ENCODE measurements at places on chromosomes 7 and 10. TPM values are rescaled to one million over a fixed set of nuclear protein-coding genes. Genes with fewer than 3 reads are reported as not detected.

DNA sequence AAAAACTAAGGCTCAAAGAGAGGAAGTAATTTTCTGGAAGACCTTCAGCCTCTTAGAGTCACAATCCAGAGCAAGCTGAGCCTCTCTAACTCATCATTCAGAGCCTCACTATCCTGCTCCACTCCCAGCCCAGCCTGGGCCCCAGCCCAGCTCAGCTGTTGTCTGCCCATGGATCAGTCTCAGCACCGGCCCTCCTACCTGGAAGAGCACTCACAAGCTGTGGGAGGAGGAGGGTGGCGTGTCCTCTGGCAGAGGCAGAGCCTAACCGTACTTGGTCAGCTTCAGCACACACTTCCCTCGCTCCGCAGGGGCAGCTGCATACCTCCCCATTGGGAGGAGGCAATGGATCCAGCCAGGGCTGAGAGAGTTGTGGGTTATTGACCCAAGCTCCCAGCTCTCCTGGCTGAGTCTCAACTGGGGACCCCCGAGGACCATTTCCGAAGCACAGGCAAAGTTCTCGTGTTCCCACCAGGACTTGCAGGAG, 66.7 kb upstream of the GPR26 start:
- H3K27ac ChIP-seq, result no peak overlapping the region
- H3K27me3 ChIP-seq, result no peaks in the 10 kb centered on the region
- H3K4me3 ChIP-seq, result no peak overlapping the region
- H3K4me1 ChIP-seq, result no peaks in the 10 kb centered on the region
- no peaks in the 10 kb centered on the region for H3K36me3 ChIP-seq

DNA sequence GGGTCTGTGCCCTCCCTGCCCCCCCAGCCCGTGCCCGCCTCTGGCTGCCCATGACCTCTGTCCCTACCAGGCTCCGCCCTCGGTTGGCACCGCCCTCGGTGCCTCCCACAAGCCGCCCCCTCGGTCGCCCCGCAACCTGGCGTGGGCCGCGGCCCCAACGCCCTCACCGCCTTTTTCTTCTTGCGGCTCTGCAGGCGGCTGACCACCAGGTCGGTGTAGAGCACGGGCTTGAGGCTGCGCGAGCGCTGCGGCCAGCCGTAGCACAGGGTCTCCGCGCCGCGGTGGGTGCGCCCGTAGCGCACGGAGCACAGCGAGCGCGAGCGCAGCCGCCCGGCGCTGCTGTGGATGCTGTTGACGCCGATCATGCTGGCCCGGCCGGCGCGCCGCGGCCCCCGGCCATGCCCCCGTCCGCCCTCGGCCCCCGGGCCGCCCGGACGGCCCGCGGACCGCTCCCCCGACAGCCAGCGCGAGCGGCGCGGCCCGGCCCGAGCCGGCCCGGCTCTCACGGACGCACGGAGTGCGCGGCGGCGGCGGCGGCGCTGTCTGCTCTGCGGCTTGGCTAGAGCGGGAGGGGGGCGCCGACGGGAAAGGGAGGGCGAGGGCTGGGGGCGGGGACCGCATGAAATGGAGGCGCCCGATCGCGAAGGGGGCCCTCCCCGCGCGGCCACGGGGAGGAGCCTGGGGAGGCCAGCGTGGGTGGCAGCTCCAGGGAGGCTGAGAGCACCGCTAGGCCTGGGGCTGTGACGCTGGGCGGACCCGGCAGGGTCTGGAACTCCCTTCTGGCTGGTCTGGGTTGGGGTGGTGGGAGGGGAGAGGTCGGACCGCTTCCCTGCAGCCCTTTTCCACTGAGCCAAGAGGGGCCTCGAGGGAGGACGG, 9.6 kb downstream of the PSD start:
- H3K27ac ChIP-seq, result peak overlapping the region; percentile 39
- H3K4me3 ChIP-seq, result no peak overlapping the region
- DNase-seq, result peak; percentile 47
- H3K4me1 ChIP-seq, result peaks cover 33% of the 10 kb centered on the region

- H3K27ac ChIP-seq, result peak overlapping the region; percentile 70
- peaks cover 46% of the 10 kb centered on the region for H3K4me1 ChIP-seq
- H3K36me3 ChIP-seq, result no peaks in the 10 kb centered on the region
- H3K27me3 ChIP-seq, result no peaks in the 10 kb centered on the region
- H3K4me3 ChIP-seq, result peak overlapping the region; percentile 81
Observed at GRCh38 chr10:110355922-110356627, 51.4 kb upstream of the SMNDC1 start.

DNA sequence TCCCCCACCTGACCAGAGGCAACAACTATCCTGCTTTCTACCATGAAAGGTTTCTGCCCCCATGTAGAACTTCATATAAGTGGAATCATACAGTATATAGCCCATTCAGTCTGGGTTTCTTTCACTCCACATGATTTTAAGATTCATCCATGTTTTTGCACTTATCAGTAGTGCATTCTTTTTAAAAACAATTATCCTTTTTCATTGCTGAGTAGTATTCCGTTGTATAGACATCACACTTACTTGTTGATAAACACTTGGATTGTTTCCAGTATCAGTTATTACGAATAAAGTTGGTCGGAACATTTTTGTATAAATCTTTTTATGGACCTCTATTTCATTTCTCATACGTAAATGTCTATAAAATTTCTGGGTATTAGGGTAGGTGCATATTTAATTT, 68.7 kb downstream of the CYCS start:
- H3K27ac ChIP-seq, result no peak overlapping the region
- H3K4me1 ChIP-seq, result no peaks in the 10 kb centered on the region
- no peak for DNase-seq
- H3K36me3 ChIP-seq, result no peaks in the 10 kb centered on the region

DNA sequence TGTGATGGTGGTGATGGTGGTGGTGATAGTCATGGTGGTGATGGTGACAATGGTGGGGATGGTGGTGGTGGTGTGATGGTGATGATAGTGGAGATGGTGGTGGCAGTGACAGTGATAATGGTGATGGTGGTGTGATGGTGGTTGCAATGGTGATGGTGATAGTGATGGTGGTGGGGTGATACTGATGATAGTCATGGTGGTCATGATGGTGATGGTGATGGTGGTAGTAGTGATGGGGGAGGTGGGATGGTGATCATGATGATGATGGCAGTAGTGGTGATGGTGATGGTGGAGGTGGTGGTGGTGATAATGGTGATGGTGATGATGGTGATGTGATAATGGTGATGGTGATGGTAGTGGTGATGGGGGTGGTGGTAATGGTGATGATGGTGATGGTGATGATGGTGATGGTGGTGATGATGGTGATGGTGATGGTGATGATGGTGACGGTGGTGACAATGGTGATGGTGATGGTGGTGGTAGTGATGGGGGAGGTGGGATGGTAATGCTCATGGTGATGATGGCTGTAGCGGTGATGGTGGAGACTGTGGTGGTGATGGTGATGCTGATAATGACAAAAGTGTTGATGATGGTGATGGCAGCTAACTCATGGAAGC, 4.7 kb upstream of the PWWP2B start:
- H3K27me3 ChIP-seq, result no peaks in the 10 kb centered on the region
- H3K4me3 ChIP-seq, result no peak overlapping the region
- H3K36me3 ChIP-seq, result no peaks in the 10 kb centered on the region
- DNase-seq, result no peak
- no peak overlapping the region for H3K27ac ChIP-seq

- H3K4me3 ChIP-seq, result no peak overlapping the region
- H3K27me3 ChIP-seq, result no peaks in the 10 kb centered on the region
- no peaks in the 10 kb centered on the region for H3K36me3 ChIP-seq
- H3K4me1 ChIP-seq, result no peaks in the 10 kb centered on the region
Observed at GRCh38 chr7:90621125-90621746, 25.1 kb downstream of the CDK14 start.

GRCh38 chr7:146129296-146129695, 12.7 kb downstream of the CNTNAP2 start:
- no peak overlapping the region for H3K27ac ChIP-seq
- no peak overlapping the region for H3K4me3 ChIP-seq
- no peaks in the 10 kb centered on the region for H3K27me3 ChIP-seq
- no peaks in the 10 kb centered on the region for H3K4me1 ChIP-seq
- no peaks in the 10 kb centered on the region for H3K36me3 ChIP-seq

DNA sequence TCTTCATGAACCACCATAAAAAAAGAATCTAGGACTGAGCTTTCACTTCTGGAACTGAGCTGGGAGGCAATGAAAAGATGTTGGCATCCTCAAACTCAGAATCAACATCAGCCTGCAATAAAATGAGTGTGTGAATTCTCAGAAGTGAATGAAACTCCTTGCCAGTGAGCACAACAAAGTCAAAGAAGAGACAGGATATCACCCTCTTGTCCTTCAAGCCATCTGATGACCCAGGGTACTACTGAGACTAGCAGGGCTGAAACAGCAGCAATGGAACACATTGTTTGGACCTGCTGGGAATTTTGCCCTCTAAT, 13.0 kb downstream of the SLC25A13 start:
- H3K27ac ChIP-seq, result no peak overlapping the region
- no peaks in the 10 kb centered on the region for H3K27me3 ChIP-seq
- no peak for DNase-seq
- H3K4me1 ChIP-seq, result peaks cover 9% of the 10 kb centered on the region
- no peaks in the 10 kb centered on the region for H3K36me3 ChIP-seq
- no peak overlapping the region for H3K4me3 ChIP-seq

DNA sequence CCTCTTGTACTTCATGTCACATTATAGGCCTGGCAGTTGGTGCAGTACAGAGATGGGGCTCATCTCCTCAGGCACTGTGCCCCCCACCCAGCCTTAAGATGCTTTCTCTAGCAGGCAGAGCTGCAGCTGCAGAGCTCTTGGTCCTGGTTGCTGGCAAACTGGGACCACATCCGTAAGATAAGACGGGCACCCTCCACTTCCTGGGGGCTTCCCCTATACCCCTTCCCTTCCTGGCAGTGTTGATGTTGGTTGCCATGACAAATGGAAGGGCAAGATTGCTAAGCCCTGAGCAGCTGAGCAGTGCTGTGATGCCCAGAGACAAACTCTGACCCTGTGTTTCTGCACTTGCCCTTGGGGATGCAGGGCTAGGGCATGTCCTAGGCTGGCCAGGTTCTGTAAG, 103.4 kb upstream of the ANLN start:
- H3K27ac ChIP-seq, result peak overlapping the region; percentile 77
- no peaks in the 10 kb centered on the region for H3K36me3 ChIP-seq
- peak; percentile 80 for DNase-seq

DNA sequence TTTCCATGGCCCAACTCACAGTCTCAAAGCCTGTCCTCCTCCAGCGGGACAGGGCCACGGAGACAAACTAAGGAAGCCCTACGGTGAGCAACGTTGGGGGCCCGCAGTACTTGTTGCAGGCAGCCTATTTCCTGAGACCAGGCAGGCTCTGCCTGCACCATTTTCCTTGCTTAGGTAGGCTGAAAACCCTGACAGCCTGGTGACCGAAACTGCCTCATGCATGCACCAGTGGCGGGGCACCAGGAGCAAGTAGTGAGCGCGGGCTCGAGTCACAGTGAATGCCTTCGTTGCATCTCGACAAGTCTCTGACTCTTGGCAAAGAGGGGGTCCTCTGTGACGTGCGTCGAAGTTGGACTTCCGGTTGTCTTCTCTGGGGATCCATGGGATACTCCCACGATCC, 23.3 kb upstream of the ZNF273 start:
- no peak overlapping the region for H3K27ac ChIP-seq
- no peak for DNase-seq
- H3K4me3 ChIP-seq, result no peak overlapping the region
- peaks cover 3% of the 10 kb centered on the region for H3K4me1 ChIP-seq
- H3K36me3 ChIP-seq, result no peaks in the 10 kb centered on the region

- no peak overlapping the region for H3K27ac ChIP-seq
- peaks cover 23% of the 10 kb centered on the region for H3K4me1 ChIP-seq
- peak overlapping the region; percentile 42 for H3K4me3 ChIP-seq
- no peaks in the 10 kb centered on the region for H3K36me3 ChIP-seq
Observed at GRCh38 chr10:27258838-27259812, 18.5 kb upstream of the ACBD5 start.

DNA sequence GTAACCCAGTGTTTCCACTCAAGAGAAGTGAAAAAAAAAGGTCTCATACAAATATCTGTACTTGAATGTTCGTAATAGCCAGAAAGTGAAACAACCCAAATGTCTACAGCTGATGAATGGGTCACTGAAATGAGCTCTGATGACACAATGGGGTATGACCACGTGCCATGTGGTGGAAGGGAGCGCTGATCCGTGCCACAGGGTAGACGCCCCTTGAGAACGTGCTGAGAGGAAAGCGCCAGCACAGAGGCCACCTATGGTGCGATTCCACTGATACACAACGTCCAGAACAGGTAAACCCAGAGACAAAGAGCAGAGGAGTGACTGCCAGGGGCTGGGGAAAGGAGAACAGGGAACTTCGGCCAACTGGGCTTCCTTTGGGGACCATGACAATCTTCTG, 50.3 kb downstream of the MAD1L1 start:
- no peaks in the 10 kb centered on the region for H3K27me3 ChIP-seq
- no peak overlapping the region for H3K4me3 ChIP-seq
- no peaks in the 10 kb centered on the region for H3K36me3 ChIP-seq
- no peaks in the 10 kb centered on the region for H3K4me1 ChIP-seq
- no peak for DNase-seq

DNA sequence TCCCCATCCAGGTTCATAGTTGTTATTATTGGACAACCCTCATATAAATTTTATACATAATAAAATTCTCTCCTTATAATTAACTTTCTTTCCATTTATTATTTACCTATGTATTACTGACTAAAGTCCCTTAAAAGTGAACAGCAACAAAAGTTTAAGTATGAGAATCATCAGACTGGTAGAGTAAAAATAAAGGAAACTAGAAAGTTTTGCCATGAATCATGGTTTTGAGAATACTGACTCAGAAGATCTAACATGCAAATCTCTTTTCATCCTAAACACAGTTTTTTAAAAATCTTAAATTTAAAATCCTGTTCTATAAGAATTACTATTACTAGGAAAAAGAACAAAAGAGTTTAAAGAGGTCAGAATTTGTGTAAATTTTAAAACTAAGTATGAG, 32.1 kb downstream of the HERC4 start:
- DNase-seq, result no peak
- no peaks in the 10 kb centered on the region for H3K27me3 ChIP-seq
- no peaks in the 10 kb centered on the region for H3K4me1 ChIP-seq
- H3K36me3 ChIP-seq, result peaks cover 21% of the 10 kb centered on the region
- no peak overlapping the region for H3K4me3 ChIP-seq
- no peak overlapping the region for H3K27ac ChIP-seq

DNA sequence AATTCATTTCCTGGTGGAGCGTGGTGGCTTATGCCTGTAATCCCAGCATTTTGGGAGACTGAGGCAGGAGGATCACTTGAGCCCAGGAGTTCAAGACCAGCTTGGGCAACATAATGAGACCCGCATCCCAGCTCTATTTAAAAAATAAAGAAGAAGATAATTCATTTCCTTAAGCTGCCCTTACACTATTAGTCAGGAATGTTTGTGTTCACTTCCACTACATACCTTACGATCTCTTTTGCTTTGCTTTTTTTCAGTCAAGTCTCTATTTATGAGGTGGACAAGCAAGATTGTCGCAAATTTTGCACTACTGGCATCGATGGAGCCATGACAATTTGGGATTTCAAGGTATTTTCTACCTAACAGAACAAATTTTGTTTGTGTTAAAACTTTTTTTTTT, 11.2 kb upstream of the ARPC1B start:
- DNase-seq, result no peak
- peaks cover 72% of the 10 kb centered on the region for H3K36me3 ChIP-seq
- H3K27me3 ChIP-seq, result no peaks in the 10 kb centered on the region
- peaks cover 3% of the 10 kb centered on the region for H3K4me1 ChIP-seq
- H3K27ac ChIP-seq, result no peak overlapping the region
- no peak overlapping the region for H3K4me3 ChIP-seq

Gene SPDYE9
- total RNA-seq, result not detected

Gene SVOPL
- not detected for total RNA-seq

Gene CELF2
- total RNA-seq, result 230 TPM

Gene DYNC1I1
- not detected for total RNA-seq

Gene GIMAP5
- 37.4 TPM for total RNA-seq

Gene JCAD
- total RNA-seq, result 0.05 TPM

Gene NRG3
- total RNA-seq, result not detected

Gene SFTPD
- not detected for total RNA-seq

Gene TAF5
- total RNA-seq, result 9.4 TPM
